ENCODE measurements at places on chromosomes 3 and 15.

DNA sequence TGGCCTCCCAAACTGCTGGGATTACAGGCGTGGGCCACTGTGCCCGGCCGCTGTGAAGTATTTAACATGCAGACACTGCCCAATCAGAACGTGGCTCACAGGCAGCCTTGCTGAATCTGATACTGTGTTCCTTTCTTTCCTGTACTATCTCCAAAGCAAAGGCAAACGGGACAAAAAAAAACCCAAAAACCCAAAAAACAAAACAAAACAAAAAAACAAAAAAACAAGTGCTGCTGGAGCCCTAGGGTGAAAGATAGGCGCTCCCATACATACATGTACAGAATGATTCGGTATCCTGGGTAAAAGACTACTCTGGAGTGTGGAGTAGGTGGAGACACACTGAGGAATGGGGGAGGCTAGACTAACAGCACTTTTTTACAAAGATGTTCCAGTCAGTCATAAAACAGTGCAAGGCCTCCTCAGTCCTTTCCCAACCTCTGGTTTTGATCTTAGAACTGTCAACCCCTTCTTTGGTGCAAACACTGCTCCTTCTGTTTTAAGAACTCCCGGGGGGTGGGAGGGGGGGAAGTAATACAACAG, 7.7 kb upstream of the MAP1A start:
- peak overlapping the region; percentile 81 for H3K4me3 ChIP-seq
- peaks cover 17% of the 10 kb centered on the region for H3K4me1 ChIP-seq
- H3K27ac ChIP-seq = no peak overlapping the region
- H3K27me3 ChIP-seq = no peaks in the 10 kb centered on the region
- no peak for DNase-seq

DNA sequence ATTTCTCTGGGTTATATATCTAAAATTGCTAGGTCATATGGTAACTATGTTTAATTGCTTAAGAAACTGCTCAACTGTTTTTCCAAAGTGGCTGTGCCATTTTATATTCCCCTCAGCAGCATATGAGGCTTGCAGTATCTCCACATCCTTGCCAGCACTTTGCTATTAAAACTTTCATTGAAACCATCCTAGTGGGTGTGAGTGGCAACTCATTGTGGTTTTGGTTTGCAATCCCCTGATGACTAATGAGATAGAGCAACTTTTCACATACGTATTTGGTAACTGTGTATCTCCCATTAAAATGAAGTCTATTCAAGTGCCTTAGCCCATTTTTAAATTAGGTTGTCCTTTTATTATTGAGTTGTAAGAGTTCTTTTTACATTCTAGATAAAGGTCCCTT, 17.3 kb downstream of the KPNA1 start:
- H3K4me1 ChIP-seq = peaks cover 12% of the 10 kb centered on the region
- DNase-seq = no peak
- H3K27me3 ChIP-seq = no peaks in the 10 kb centered on the region
- H3K27ac ChIP-seq = no peak overlapping the region

- no peak for DNase-seq
- no peaks in the 10 kb centered on the region for H3K4me1 ChIP-seq
- no peaks in the 10 kb centered on the region for H3K27me3 ChIP-seq
Observed at GRCh38 chr3:27976933-27977332, 254.8 kb upstream of the EOMES start.

GRCh38 chr3:157259825-157260224, 99.9 kb upstream of the CCNL1 start:
- no peaks in the 10 kb centered on the region for H3K27me3 ChIP-seq
- no peaks in the 10 kb centered on the region for H3K36me3 ChIP-seq
- no peak for DNase-seq
- no peak overlapping the region for H3K27ac ChIP-seq
- H3K4me1 ChIP-seq = no peaks in the 10 kb centered on the region

DNA sequence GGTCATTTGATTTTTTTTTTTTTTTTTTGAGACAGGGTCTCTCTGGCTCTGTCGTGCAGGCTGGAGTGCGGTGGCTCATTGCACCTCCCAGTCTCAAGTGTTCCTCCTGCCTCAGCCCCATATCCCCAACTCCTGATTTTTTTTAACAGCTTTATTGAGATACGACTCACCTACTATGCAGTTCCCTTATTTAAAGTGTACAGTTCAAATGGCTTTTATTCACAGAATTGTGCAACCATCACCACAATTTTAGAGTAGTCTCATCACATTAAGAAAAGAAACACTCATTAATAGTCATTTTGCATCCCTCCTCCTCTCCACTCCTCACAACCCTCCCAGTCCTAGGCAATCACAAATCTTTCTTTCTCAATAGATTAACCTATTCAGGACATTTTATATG, 1.9 kb upstream of the TRA2B start:
- no peaks in the 10 kb centered on the region for H3K27me3 ChIP-seq
- no peak for DNase-seq
- no peaks in the 10 kb centered on the region for H3K36me3 ChIP-seq
- no peak overlapping the region for H3K27ac ChIP-seq
- peaks cover 18% of the 10 kb centered on the region for H3K4me1 ChIP-seq

GRCh38 chr15:88179562-88179961, 77.0 kb downstream of the NTRK3 start:
- peaks cover 21% of the 10 kb centered on the region for H3K4me1 ChIP-seq
- H3K4me3 ChIP-seq = no peak overlapping the region
- no peak for DNase-seq
- H3K27me3 ChIP-seq = no peaks in the 10 kb centered on the region
- no peak overlapping the region for H3K27ac ChIP-seq

- H3K36me3 ChIP-seq = no peaks in the 10 kb centered on the region
- peak within 1 kb of the TSS; percentile 69 for H3K27ac ChIP-seq
- DNase-seq = peak; percentile 77
- H3K4me3 ChIP-seq = peak within 1 kb of the TSS; percentile 71
- no peaks in the 10 kb centered on the region for H3K27me3 ChIP-seq
Observed at GRCh38 chr3:149377408-149378364, at the start of gene TM4SF1. TSS of gene TM4SF1 (minus strand) at chr3:149377649. CDS start at chr3:149377547, 102 bp downstream.

DNA sequence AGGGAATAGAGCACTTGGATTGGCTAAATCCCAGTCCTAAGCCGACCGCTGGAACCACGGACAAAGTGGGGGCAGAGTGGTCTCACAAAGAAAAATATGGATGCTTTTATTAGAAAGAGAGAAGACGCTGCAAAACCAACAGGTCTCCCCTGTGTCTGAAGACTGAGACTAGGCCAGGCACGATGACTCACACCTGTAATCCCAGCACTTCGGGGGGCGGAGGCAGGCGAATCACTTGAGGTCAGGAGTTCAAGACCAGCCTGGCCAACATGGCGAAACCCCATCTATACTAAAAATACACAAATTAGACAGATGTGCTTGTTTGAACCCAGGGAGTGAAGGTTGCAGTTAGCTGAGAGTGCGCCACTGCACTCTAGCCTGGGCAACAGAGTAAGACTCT, 61.8 kb downstream of the ZDHHC19 start:
- DNase-seq = no peak
- no peaks in the 10 kb centered on the region for H3K36me3 ChIP-seq
- no peaks in the 10 kb centered on the region for H3K27me3 ChIP-seq
- no peaks in the 10 kb centered on the region for H3K4me1 ChIP-seq
- no peak overlapping the region for H3K4me3 ChIP-seq

DNA sequence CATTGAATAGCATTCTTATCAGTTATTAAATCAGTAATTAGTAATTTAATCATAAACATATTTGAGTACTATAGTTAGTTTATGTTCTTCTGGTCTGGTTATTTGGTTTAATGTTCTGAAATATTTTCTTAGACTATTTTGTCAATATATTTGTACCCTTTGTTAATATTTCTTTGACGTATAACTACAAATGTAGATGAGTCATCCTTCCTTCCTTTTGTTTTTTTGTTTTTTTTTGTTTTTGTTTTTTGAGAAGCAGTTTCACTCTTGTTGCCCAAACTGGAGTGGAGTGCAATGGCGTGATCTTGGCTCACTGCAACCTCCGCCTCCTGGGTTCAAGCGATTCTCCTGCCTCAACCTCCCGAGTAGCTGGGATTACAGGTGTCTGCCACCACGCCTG, 17.4 kb upstream of the EIF3J start:
- no peaks in the 10 kb centered on the region for H3K27me3 ChIP-seq
- peaks cover 16% of the 10 kb centered on the region for H3K36me3 ChIP-seq
- no peaks in the 10 kb centered on the region for H3K4me1 ChIP-seq
- no peak overlapping the region for H3K27ac ChIP-seq
- DNase-seq = no peak

DNA sequence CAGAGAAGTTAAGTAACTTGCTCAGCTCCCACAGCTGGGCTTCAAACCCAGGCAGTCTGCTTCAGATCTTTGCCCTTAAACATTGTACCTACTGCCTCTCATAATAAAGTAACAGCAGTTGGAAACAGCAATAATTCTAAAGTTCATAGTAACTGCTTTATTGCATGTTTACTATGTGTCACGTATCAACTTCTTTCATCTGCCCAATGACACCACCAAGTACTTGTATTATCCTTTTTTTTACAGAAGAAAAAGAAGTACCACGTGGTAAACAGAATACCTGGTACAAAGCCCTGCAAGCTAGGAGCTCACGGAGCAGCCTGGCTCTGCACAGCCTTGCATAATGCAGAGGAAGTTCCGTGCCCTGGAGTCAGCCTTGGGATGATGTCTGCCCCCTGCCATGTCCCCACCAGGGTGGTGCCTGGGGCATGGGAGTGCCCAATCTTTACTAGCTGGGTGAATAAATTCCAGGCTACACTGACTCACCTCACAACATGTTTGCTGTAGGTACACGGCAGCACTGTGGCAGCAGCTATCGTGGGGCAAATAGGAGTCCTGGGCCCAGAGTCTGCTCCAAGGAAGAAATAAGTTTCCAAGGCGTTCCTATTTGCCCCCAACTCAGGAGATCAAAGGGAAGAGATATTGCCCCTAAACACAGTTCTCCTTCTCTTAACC, 77.2 kb downstream of the LDHAL6B start:
- no peaks in the 10 kb centered on the region for H3K36me3 ChIP-seq
- H3K4me3 ChIP-seq = no peak overlapping the region
- no peak for DNase-seq
- H3K4me1 ChIP-seq = peaks cover 3% of the 10 kb centered on the region
- H3K27me3 ChIP-seq = no peaks in the 10 kb centered on the region

GRCh38 chr3:17195192-17195611, 310.4 kb downstream of the PLCL2 start:
- DNase-seq = no peak
- H3K27me3 ChIP-seq = no peaks in the 10 kb centered on the region
- peaks cover 18% of the 10 kb centered on the region for H3K4me1 ChIP-seq

GRCh38 chr3:114194750-114195149, 15.9 kb upstream of the DRD3 start:
- no peak for DNase-seq
- H3K4me1 ChIP-seq = no peaks in the 10 kb centered on the region
- H3K36me3 ChIP-seq = no peaks in the 10 kb centered on the region
- no peak overlapping the region for H3K27ac ChIP-seq

- no peaks in the 10 kb centered on the region for H3K36me3 ChIP-seq
- no peak for DNase-seq
- no peak overlapping the region for H3K27ac ChIP-seq
Observed at GRCh38 chr15:44029003-44029402, 166.1 kb downstream of the FRMD5 start.

DNA sequence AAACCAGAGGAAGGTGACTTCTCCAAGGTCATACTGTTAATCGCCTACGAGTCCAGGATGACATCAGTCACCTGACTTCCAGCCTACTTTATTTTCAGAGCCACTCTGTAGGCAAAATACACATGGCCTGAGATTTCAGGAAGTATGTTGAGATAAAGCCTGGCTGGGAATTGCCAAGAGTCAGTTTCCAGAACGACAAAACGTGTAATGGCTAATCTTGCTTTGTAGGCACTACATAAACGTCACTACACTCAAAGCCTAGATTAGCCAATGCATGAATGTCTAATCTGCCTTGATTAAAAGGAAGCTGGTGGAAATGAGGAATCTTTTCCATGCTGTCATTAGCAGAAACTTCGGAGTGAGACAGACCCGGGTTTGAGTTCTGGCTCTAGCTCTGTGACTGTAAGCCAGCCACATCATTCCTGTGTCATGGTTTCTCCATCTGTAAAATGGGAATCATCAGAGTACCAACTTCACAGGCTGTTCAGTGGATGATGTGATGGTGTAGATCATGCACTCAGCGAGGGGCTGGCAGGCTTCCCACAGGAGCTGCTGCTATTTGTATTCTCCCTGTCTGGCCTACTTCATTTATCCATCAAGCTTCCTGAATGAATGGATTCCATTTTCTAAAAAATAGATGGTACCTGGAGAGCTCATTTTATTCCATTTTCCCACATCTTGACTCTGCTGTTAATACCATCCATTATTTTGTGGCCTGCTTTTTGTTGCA, 241.9 kb downstream of the XXYLT1 start:
- no peaks in the 10 kb centered on the region for H3K36me3 ChIP-seq

DNA sequence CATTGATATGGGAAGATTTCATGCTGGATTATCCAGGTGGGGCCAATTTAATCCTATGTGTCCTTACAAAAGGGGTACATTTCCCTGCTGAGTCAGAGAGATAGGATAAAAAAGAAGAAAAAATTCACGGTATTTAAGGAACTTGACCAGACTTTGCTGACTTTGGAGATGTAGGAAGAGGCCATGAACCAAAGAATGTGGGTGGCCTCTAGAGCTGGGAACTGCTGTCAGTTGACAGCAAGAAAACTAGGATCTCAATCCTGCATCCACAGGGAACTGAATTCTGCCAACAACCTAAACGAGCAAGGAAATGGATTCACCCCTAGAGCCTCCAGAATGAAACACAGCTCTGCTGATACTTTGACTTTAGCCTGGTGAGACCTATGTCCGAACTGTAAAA, 148.1 kb upstream of the SLC24A5 start:
- no peaks in the 10 kb centered on the region for H3K27me3 ChIP-seq
- H3K27ac ChIP-seq = no peak overlapping the region
- H3K36me3 ChIP-seq = no peaks in the 10 kb centered on the region
- DNase-seq = no peak
- no peaks in the 10 kb centered on the region for H3K4me1 ChIP-seq
- H3K4me3 ChIP-seq = no peak overlapping the region

- peaks cover 3% of the 10 kb centered on the region for H3K4me1 ChIP-seq
- DNase-seq = no peak
- H3K27me3 ChIP-seq = no peaks in the 10 kb centered on the region
- H3K27ac ChIP-seq = peak overlapping the region; percentile 64
- H3K4me3 ChIP-seq = peak overlapping the region; percentile 81
Observed at GRCh38 chr15:60590935-60591495, 112.1 kb upstream of the ICE2 start.

DNA sequence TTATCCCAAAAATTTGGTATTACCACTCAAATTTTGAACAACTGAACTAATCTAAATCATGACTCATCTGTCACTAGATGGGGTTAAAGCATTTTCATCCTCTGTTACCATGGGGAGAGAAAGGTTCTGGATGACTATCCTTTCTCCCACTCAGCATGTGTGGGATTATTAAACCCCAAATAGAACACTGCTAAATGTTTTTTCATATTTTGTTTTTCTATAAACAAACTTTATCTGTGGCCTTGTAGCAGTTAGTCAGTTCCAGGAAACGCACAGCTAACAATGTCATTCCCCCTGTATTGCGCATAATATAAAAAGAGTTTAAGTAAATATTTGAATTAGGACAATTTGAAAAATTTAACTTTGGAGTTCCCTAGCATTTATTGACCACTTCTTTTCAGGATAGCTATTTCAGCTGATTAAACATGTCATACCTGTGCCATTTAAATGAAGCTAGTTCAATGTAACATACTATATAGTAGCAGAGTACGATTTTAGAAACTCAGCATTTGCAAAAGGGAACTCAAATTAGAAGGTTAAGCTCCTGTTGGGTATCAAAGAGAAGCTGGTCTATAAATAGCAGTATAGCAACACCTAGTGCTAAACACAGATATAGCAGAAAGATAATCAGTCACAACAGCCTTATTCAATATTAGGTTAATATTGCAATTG, 9.2 kb upstream of the TMEM212 start:
- H3K27me3 ChIP-seq = no peaks in the 10 kb centered on the region
- H3K4me1 ChIP-seq = peaks cover 3% of the 10 kb centered on the region
- no peak overlapping the region for H3K27ac ChIP-seq
